PC-3 (cell line): ENCODE measurements at places on chromosomes 3 and 15. TPM values are rescaled to one million over a fixed set of nuclear protein-coding genes. Genes with fewer than 3 reads are reported as not detected.

DNA sequence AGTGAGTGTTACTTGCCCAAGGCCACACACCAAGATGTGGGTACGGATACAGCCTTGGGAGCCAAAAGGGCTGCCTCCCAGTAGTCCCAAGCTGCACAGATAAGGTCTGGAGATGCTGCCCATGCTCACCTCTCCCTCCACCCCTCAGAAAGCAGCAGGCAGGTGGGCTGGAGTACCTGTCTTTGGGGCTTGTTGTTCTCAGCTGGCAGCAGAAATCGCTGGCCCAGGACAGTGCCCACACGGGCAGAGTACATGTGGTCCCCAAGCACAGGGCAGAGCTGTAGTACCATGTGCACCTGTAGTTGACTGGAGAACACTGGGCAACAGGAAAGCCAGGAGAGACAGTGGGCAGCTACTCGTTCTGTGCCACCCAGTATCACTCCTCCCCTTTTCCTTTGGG is 5.0 kb downstream of the RPUSD3 start:
- H3K4me1 ChIP-seq, result peaks cover 8% of the 10 kb centered on the region; the same call in 1 of the 2 replicates
- H3K4me3 ChIP-seq, result no peak overlapping the region
- H3K27ac ChIP-seq, result no peak overlapping the region
- no peak for DNase-seq
- no peaks in the 10 kb centered on the region for H3K27me3 ChIP-seq
- peaks cover 6% of the 10 kb centered on the region for H3K36me3 ChIP-seq

GRCh38 chr3:146702237-146702636 is 97.1 kb upstream of the PLSCR5 start:
- H3K4me3 ChIP-seq, result no peak overlapping the region
- H3K27me3 ChIP-seq, result no peaks in the 10 kb centered on the region
- no peak overlapping the region for H3K27ac ChIP-seq
- no peaks in the 10 kb centered on the region for H3K4me1 ChIP-seq

DNA sequence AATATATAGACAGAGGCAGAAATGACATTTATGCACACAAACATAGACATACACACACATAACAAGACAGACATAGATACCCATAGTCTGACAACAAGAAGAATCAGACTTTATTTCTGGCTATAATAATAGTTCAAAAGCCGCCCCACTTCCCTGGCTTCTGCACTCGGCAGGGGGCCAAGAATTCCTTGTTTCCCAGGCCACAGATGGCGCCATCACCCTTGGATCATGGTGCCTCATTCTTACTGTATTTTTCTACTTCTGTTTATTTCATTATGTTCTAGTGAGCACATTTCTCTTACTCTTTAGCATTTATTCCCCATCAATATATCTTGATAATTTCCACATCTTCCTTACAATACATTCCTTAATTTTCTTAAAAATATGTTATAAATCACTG is 387.5 kb downstream of the NLGN1 start:
- no peaks in the 10 kb centered on the region for H3K27me3 ChIP-seq
- H3K27ac ChIP-seq, result no peak overlapping the region
- no peak for DNase-seq

DNA sequence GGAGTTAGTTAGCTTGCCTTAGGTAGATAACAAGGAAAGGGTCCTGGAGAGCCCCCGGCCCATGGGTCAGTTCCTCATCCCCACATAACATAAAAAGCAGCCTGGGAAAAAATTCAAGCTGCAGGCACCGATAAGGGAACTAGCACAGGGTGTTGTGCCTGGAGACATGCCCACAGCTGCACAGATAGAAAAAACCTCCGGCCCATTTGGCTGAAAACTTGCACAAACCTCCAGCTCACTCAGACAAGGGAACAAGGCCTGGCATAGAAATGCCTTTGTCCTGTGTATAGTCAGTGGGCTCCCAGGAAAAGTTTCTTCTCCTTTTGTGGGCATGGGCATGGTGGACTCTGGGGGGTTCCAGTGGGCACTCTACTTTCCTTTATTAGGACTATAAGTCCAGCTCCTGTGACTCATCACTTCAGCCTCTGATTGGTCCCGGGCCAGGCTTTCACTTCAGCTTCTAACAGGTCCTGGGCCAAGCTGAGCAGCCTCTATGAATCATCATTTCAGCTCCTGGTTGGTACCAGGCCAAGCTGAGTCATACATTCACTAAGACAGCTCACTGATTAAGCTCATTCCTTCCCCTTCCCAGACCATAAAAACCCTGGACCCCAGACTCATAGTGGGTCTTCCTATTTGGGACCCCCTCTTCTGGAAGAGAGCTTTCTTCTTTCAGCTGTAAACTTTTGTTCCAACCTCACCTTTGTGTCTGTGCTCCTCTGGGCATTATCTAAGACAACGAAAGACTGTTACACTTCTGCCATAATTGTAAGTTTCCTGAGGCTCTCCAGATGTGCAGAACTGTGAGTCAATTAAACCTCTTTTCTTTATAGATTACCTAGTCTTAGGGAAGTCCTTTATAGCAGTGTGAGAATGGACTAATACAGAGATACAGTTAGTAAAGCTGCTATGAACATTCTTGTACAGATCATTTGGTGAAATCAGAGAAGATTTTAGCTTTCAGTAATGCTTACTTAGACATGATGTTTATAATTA is 348.0 kb upstream of the DPPA4 start:
- H3K4me1 ChIP-seq, result peaks cover 18% of the 10 kb centered on the region
- no peak overlapping the region for H3K4me3 ChIP-seq
- no peaks in the 10 kb centered on the region for H3K27me3 ChIP-seq
- peak overlapping the region; percentile 63 for H3K27ac ChIP-seq

MYO5C gene
- 16.7 and 17.7 TPM in 2 replicates for total RNA-seq

- H3K27me3 ChIP-seq, result no peaks in the 10 kb centered on the region
- H3K27ac ChIP-seq, result no peak overlapping the region
- peaks cover 44% of the 10 kb centered on the region for H3K4me1 ChIP-seq
- no peak for DNase-seq
- no peaks in the 10 kb centered on the region for H3K36me3 ChIP-seq
Observed at GRCh38 chr15:70488941-70489848, 274.2 kb downstream of the UACA start.

ATP13A4 gene
- total RNA-seq, result not detected in 2 replicates

GRCh38 chr15:23072633-23073032 is 33.3 kb upstream of the TUBGCP5 start:
- H3K4me3 ChIP-seq, result no peak overlapping the region
- peaks cover 28% of the 10 kb centered on the region for H3K27me3 ChIP-seq
- DNase-seq, result no peak
- no peaks in the 10 kb centered on the region for H3K36me3 ChIP-seq
- no peak overlapping the region for H3K27ac ChIP-seq

- no peak overlapping the region for H3K4me3 ChIP-seq
- peaks cover 8% of the 10 kb centered on the region; the same call in 1 of the 2 replicates for H3K4me1 ChIP-seq
- no peaks in the 10 kb centered on the region for H3K27me3 ChIP-seq
- DNase-seq, result no peak
Observed at GRCh38 chr3:189288348-189289235, 116.8 kb downstream of the TPRG1 start.

DNA sequence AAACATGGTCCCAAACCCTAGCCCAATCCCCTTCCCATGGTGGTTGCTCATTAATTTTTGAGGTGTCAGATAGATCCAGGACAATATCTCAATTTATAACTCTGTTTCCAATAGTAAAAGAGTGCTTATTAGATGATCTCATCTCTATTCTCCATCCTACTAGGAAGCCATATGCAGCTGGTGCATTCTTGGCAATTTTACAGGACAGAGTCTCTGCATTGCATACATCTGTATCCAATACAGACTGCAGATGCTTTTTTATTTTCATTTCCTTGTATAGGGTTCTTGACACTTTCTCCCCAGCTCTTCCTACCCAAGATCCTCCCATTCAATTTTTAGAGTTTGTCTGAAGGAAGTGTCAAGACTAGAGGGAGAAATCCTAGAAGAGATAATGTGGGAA is 194.8 kb upstream of the DPH6 start:
- DNase-seq, result no peak
- peaks cover 30% of the 10 kb centered on the region for H3K4me1 ChIP-seq
- H3K27ac ChIP-seq, result no peak overlapping the region
- no peaks in the 10 kb centered on the region for H3K27me3 ChIP-seq
- no peaks in the 10 kb centered on the region for H3K36me3 ChIP-seq

- no peaks in the 10 kb centered on the region for H3K4me1 ChIP-seq
- no peak overlapping the region for H3K27ac ChIP-seq
- no peak overlapping the region for H3K4me3 ChIP-seq
- H3K27me3 ChIP-seq, result no peaks in the 10 kb centered on the region
- H3K36me3 ChIP-seq, result no peaks in the 10 kb centered on the region
Observed at GRCh38 chr3:45579251-45579650, 15.3 kb upstream of the LIMD1 start.

GRCh38 chr3:195543500-195544229 is 540 bp upstream of the PPP1R2 start:
- H3K4me3 ChIP-seq, result peak overlapping the region; percentile 79
- H3K27ac ChIP-seq, result no peak overlapping the region
- H3K27me3 ChIP-seq, result no peaks in the 10 kb centered on the region
- no peaks in the 10 kb centered on the region for H3K36me3 ChIP-seq
- H3K4me1 ChIP-seq, result peaks cover 38% of the 10 kb centered on the region

GOLGA8K gene
- 1.2 TPM in 1 of 2 replicates, not detected in the other for total RNA-seq
